Fibroblast of skin of left quadriceps (primary cell): ENCODE measurements at places on chromosomes 4 and X.

- no peak for DNase-seq
Measured at GRCh38 chrX:13647709-13648212, 5.2 kb upstream of the TCEANC start.

GRCh38 chr4:153349206-153349805, 4.8 kb downstream of the MND1 start:
- no peak for DNase-seq

GRCh38 chr4:92566269-92566668, 262.5 kb downstream of the GRID2 start:
- DNase-seq, result no peak

DNA sequence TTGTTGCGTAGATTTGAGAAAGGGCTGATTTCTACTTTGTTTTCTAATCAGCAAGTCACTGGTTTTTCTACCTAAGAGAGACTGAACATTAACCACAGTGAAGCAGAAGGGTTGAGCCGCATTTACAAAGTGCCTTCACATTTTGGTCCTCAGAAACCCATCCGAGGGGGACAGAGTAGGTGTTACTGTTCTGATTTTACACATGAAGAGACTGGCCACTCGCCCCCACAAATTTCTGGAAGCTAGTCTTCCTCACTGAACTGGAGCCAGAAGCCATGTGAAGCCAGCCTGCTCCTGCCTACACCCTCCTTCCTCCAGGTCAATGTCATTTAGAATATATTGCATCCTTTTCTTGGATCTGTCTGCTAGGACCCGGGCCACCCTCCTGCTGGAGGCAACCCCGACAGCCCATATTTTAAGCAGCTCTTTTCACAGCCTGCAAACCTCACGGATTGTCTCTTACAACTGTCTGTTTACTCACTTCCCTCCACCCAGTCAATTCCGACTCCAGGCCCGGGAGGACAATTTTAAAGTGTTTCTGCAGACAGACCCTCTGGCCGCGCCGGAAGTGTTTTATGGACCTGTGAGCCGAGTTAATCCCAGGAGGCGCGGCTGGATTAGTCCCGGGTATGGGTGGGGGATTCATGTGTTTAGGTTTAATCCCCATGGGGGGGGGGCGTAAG, 73.2 kb upstream of the BCOR start:
- DNase-seq, result no peak

DNA sequence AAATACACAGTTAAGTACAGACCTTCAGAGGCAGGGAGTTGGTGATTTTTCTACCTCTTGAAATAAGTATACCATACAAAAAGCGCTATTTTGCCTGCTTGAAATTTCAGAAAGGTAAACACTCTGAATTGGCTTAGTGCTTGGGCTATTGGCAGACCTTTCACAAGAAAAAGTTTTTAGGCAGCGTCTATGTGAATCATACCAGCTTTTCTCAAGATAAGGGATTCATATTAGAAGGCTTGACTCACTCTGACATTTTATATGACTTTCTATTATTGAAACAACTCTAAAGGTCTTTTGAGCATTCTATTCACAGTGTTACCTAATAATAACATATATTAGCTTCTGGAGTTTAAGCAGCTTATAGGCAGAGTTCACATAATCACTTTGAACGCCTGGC, 286.4 kb upstream of the FAT1 start:
- no peak for DNase-seq

GRCh38 chr4:16931339-16932305, 33.2 kb upstream of the LDB2 start:
- DNase-seq, result no peak

DNA sequence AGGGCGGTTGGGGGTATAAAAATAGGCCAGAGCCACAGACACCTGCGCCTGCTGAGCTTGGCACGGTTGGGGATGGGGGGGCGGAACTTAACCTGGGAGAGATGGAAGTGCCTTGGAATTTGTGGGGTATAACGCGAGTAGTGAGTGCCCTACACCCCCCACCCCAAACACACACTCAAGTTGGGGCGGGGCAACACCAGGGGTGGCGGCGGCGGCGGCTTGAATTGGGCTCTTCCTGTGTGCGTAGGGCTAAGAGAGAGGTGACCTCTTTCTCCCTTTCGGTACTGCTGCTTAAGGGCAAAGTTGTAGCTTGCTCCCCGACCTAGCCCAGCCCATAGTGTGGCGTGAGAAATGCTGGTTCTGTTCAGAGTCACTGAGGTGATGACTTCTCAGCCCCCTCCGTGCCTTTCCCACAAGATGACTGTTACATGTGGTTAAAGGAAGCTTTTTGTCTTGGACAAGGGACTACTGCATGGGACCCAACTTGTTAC, 839 bp downstream of the STK26 start:
- DNase-seq, result no peak

DNA sequence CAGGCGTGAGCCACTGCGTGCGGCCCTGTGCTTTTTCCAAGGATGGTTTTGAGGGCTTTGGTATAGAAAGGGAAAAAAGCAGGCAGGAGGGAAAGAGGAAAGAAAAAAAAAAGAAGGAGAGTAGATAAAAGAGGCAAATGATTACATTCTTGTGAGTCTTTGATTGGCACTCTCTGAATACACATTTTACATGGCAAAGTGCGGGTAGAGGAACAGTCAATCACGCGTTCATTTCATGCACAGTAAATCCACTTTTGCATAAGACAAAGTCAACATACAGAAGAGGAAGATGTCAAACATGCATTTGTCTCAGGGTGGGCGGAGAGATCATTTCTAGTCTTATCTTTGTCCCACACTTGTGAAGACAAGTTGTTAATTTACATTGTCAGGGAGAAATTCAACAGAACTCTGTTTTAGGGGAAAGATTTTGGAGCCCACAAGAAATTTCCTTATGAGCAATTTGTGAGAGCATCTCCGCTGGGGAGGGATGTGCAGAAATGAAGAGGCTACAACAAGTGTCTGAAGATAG, 183.2 kb downstream of the DHRSX start:
- DNase-seq, result no peak
